ENCODE measurements at places on chromosomes 7 and 10.

DNA sequence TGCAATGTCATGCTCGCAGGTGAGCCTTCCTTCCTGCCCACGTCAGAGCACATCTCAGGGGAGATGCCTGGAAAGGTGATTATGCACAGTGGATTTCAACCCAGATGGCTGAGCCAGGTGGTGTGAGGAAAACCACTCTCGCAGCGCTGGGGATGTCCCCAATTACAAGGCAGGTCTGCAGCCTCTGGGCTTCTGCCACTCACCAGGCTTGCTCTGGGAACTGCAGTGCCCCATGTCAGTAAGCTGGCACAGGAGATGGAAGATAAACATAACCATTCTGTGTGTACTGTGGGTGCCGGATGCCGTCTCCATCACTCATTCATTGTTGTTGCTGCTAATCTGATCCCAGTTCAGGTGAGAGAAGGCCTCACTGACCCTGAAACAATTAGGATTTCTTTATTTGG, 222.9 kb upstream of the PITRM1 start:
- DNase-seq = peak; percentile 31

DNA sequence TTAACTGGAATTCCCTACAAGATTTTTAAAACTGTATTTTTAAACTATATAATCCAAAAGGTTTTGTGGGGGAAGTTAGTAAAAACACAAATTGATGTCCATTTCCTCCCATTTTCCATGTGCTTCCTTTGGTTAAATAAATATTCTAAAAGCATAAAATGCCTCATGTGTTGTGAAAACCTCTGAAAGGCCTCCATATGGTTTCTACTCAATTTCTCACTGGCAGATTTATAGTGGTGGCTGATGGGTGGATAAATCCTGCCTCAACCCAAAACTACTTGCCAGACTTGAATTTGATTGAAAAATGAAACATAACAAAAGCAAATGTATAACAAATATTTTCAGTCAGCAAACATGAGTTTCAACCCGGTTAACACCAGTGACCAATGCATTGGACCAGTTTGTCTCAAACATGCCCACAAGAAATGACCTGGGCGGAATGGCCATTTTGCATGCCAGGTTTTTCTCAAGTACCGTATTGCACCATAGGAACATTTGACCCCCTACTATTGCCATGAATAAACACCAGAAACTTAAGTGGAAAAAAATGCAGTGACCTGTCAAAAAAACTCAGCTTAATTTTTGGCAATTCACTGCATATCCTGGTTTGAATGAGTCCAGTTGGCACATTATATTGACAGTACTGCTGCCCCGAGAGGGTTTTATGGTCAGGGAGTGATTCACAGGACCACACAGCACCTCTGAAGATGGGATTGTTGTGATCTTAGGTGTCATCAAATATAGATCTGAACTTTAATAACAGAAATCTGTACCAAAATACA, 454.6 kb upstream of the ANKRD30A start:
- no peak for DNase-seq

- no peak for DNase-seq
Measured at GRCh38 chr10:9260690-9261089, 1206.2 kb downstream of the GATA3 start.

GRCh38 chr10:112524641-112525040, 77.6 kb downstream of the VTI1A start:
- DNase-seq = no peak

GRCh38 chr10:484925-485661, 204.4 kb downstream of the DIP2C start:
- DNase-seq = no peak

GRCh38 chr10:28331841-28332240, 29.0 kb upstream of the MPP7 start:
- DNase-seq = no peak

DNA sequence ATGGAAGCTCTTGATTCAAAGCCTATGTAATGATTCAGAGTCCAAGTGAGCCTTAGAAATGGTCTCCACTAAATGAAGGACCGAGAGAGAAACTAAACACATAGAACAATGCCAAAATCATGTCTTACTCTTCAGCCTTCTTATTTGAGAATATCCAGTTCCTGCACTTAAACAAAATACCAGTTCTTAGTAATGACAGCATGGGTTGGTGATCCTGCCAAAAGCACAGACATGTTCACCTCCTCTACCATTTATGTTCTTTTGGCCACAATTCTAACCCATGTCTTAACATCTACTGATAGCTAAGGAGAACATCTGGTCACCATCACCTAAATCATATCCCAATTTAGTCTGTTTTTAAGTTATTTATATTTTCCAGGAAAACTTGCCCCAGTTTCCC, 239.6 kb upstream of the PTN start:
- no peak for DNase-seq

DNA sequence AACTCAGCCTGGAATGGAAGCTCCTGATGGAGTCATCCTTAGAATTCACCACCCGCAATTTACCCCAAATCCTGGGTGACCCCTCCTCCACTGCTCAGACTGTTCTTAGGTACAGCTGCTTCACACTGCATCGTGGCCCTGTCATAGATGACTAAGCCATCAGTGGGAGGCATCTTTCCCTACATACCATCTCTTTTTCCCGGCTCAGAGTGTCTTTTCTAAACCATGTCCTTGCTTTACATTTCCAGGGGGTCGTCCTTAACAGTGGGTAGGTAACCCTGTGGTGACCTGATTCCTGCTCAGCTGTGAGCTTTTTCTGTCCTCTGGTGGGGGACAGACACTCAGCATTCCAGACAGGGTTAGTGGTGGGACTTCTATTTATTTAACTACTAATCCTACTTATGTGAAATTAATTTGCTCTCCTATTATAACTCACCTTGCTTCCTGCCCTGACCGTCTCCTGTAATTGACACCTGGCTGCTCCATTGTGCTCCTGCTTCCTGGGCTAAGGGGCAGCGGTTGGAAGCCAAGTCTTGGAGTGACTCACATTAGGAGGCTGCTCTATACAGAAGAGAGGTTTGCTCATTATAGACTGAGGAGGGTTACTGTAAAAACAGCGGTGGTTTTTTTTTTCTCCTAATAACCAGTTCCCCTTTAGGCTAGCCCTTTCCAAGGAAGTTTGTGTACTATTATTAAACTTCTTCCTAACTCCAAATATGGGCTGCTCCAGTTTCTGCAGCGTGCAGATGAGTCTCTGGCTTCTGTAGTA, 40.6 kb downstream of the PYROXD2 start:
- no peak for DNase-seq

DNA sequence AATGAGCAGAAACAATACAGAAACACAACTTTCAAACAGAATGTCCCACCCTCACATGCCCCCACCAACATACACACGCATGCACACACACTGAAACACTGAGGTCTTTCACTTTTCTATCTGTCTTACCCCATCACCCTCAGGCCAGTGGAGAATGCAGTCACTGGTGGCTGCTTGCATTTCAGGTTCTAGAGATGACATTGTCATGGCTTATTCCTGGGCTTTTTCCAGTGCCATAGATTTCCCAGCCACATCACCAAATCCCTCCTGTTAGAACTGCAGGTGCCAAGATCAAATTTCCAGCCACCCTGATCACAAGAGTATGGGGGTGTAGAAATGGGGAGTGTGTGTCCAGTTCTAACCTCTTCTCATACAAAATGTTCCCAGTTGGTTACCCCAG, 68.4 kb downstream of the CACNA2D1 start:
- no peak for DNase-seq
